ENCODE measurements at places on chromosomes 2 and 18.

DNA sequence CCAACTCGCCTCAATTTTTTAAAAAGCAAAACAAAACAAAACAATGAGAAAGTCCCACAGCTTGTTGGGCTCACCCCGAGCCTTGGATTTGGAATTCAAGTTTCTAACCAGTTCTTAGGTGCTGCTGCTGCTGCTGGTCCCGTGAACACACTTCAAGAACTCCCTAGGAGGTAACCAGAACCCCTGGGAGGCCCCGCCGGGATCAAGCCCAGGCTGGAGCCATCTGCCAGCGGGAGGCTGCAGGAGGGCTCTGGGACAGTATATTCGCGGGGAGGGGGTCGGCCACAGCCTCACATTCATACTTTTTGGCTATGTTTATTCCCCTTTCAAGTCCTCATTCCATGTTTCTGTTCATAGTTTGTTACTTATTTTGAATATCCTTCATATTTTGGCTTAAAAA is 223.4 kb downstream of the TFCP2L1 start:
- no peak for DNase-seq

- no peak for DNase-seq
Measured at GRCh38 chr2:132581991-132582738, 87.8 kb downstream of the LYPD1 start.

DNA sequence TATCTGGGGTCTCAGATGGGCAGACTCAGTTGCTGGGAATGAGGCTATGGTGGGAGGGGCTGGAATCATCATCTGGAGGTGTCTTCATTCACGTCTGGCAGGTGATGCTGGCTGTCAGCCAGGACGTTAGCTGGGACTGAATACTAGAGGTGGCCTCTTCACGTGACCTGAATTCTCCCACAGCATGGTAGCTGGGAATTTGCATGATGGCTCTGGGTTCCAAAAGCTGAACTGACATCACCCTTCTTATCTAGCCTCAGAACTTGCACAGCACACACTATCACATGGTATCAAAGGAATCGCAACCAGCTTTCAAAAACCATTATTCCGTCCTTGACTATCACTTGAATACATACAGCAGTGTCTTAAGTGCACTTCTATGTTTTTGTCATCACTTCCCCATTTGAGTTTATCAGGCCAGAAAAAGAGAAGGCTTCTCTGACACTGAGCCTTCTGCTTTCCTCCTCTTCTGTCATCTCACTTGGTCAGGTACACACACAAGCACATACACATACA is 53.0 kb upstream of the LRP2 start:
- no peak for DNase-seq

GRCh38 chr2:186346216-186346615 is 139.8 kb upstream of the ZC3H15 start:
- DNase-seq: no peak

GRCh38 chr18:47420130-47420529 is 168.7 kb upstream of the SKOR2 start:
- DNase-seq: no peak

DNA sequence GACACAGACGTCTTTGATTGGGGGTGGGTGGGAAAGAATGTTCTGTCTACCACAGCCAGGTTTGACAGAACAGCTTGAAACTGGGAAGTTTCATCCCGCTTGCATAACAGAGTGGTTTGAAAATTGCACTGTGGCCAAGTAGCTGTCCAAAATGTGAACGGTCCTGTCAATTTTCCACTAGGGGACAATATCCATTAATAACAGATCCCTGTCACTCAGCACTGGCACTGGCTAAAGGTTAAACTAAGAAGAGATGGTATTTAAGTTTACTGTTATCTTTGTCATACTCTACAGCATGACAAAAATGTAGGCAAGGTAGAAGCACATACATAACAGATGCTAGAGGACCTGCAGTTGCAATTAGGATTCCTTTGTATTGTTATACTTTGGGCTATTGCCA is 55.6 kb upstream of the ACMSD start:
- DNase-seq: no peak

GRCh38 chr18:13252686-13253410 is 34.3 kb downstream of the LDLRAD4 start:
- peak; percentile 37 for DNase-seq

- no peak for DNase-seq
Measured at GRCh38 chr18:67417864-67418523, 98.5 kb downstream of the DSEL start.

GRCh38 chr2:226420646-226421045 is 379.0 kb downstream of the IRS1 start:
- no peak for DNase-seq

- peak; percentile 75 for DNase-seq
Measured at GRCh38 chr2:233448220-233448559, 93.9 kb downstream of the DGKD start.

- no peak for DNase-seq
Measured at GRCh38 chr2:26243470-26244308, 743 bp downstream of the HADHA start.

GRCh38 chr2:10777842-10778723 is 34.5 kb downstream of the PDIA6 start:
- peak; percentile 52 for DNase-seq

DNA sequence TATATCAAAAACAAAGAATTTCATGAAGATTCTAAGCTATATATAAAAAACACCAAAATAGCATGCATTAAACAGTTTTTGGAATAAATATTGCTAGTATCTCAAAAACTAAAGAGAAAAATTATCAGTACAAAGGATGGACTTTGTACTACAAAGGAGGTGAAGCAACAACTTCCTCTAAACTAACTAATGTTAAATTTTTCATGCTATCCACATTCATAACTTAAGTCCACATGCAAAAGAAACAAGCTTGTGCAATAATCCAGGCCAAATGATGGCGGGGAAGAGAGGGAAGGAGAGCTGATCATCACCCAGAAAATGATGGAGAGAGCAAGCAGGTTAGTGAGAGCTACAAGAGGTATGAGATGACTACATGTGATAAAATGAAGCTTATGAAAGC is 70.1 kb downstream of the KIDINS220 start:
- no peak for DNase-seq

DNA sequence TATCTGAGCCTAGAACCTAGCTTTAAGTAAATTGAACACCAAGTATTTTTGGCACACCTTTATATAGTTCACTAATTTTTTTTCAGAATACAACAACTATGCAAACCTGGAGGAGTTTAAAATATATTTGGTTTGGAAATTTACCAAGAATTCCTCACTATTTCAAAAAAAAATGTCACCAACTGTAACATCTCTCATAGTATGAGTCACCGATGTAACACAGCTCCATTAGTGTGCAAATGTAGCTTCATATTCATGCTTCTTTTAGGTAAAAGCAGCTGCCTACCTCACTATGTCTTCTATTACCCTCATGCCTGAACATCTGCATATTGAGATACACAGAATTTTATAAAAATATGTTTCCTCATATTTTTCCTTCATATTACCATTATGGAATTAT is 80.5 kb downstream of the NRXN1 start:
- no peak for DNase-seq

- DNase-seq: peak; percentile 22
Measured at GRCh38 chr2:128514555-128514955, 195.9 kb upstream of the HS6ST1 start.

- DNase-seq: no peak
Measured at GRCh38 chr2:173199294-173199693, 123.6 kb downstream of the MAP3K20 start.

DNA sequence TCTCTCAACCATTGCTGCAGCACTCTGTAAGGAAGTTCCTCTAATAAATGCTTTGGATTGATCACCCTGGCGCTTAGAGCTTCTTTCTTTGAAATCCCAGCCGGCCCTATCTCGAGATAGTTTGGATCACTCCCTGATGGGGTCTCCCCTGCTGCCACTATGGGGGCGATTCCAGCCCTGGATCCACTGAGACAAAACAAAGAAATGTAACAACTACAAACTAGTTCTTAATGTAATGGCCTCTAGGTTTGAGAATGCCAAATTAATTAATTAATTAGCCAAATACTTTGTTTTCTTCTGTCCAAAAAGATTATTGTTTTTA is 15.2 kb downstream of the SRSF7 start:
- no peak for DNase-seq

DNA sequence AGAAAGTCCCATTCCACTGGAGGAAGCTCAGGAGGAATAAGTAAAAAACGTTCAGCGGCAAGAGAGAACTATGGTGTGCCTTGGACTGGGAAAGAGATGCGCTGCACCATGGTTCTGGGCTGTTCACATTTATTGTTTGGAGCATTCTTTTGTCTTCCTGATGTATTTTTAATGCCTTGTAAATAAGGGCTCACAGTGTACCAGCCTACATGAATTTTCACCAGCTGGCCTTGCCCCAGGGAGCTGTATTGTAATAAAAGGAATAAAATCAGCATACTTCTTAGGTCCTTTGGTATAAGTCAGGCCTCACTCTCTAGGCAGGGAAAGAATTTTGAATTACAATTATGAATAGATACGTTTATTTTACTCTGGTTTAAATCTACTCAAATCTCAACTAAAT is 1249.6 kb downstream of the CNTNAP5 start:
- DNase-seq: no peak

DNA sequence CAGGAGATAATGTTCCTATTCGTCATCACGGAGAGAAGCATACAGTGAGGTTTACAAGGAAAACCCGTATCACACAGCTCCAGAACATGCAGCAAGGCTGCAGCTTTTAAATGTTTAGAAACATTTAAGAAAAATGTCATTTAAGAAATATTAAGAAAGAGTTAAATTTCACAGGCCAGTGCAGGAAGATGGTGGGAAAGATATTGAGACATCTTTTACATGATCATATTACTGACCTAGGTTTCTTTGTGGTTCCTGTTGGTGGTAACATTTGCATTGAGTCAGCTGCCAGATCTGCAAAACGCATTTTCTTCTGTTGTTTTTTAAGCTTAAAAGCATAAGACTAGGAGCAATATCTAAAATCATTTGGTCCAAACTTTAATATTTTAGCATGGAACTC is 44.9 kb downstream of the CPO start:
- no peak for DNase-seq

DNA sequence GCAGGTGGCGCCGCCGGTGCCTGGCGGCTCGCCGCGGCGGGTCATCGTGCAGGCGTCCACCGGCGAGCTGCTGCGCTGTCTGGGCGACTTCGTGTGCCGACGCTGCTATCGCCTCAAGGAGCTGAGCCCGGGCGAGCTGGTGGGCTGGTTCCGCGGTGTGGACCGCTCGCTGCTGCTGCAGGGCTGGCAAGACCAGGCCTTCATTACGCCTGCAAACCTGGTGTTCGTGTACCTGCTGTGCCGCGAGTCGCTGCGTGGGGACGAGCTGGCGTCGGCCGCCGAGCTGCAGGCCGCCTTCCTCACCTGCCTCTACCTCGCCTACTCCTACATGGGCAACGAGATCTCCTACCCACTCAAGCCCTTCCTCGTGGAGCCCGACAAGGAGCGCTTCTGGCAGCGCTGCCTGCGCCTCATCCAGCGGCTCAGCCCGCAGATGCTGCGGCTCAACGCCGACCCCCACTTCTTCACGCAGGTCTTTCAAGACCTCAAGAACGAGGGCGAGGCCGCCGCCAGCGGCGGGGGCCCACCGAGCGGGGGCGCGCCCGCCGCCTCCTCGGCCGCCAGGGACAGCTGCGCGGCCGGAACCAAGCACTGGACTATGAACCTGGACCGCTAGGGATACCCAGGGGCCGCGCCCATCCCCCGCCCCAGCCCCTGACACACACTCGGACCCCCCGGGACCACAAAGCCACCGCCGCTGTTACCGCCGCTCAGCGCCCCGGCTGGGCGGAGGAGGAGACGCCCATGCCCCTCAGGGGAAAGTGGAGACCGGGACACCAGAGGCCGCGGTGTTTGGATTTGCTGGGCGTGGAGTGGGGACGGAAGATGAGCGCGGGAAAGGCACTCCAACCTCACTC is 1.1 kb downstream of the CDK5R2 start:
- DNase-seq: no peak

DNA sequence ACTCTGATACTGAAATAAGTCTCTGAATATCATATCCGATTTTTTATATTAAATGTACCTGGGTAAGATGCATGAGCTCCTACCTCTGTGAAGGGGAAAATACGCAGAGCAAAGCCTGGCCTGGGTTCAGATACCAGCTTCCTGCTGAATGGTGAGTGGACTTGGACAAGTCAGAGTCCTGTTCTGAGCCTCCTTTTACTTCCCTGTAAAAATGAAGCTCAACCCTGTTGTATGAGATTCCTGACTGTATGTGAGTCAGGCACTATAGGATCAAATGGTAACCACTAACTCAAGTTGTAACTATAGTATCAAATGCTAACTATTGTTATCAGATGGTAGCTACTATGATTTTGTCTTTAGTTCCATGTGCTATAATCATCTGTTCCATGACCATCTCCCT is 561.7 kb downstream of the CNTNAP5 start:
- DNase-seq: no peak

- no peak for DNase-seq
Measured at GRCh38 chr2:69692424-69692823, 48.9 kb upstream of the AAK1 start.

DNA sequence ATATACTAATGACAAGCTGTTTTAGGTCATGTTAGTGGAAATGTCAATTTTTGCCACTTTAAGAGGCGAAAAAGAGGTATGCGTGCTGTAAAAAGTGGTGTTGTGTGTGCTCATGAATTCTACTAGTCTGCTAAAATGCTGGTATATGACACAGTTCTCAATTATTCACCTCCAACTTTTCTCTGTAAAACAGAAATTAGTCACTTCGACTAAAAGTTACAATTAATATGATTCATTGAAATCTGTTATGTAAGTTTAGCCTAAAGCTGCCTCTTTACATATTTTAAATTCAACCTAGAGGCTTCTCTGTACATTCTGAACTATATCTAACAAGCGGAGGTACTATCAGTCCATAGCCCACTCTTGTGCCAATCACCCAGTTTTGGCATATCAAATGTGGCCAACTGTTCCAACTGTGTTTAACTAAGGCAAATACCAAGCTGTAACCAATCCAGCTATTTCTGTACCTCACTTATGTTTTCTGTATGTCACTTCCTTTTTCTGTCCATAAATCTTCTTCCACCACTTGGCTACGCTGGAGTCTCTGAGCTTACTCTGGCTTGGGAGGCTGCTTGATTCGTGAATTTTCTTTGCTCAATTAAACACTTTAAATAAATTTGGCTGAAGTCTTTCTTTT is 20.8 kb downstream of the BAZ2B start:
- no peak for DNase-seq

- DNase-seq: no peak
Measured at GRCh38 chr2:120486441-120486840, 140.5 kb downstream of the INHBB start.

DNA sequence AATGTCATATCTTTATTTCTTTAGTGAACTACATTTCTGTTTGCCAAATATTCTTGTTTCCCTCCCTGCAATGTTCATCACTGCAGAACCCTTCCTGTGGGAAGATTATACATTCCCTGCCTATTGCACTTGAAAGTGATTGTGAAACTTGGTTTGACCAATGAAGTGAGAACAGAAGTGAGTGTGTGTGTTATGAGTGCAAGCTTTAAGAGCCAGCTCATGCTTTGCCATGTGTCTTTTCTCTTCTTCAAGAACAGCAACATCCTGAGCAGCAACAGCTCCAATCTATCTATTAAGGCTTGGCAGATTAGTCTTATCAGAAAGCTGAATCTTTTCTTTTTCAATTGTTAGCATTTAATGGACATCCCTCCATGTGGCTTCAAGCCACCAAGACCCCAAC is 42.0 kb upstream of the UBE2E3 start:
- no peak for DNase-seq

- DNase-seq: no peak
Measured at GRCh38 chr2:207674826-207675225, 36.6 kb upstream of the CCNYL1 start.

Data from islet precursor cell (in vitro differentiated cells).